Activated CD8-positive, alpha-beta memory T cell treated with anti-CD3 and anti-CD28 coated beads, Interleukin-2, amount 50 U/mL, for 4 hours (primary cell): ENCODE measurements at places on chromosomes 16 and 17.
A peak's percentile ranks its signal among the peaks of the same experiment; 100 is the strongest.

DNA sequence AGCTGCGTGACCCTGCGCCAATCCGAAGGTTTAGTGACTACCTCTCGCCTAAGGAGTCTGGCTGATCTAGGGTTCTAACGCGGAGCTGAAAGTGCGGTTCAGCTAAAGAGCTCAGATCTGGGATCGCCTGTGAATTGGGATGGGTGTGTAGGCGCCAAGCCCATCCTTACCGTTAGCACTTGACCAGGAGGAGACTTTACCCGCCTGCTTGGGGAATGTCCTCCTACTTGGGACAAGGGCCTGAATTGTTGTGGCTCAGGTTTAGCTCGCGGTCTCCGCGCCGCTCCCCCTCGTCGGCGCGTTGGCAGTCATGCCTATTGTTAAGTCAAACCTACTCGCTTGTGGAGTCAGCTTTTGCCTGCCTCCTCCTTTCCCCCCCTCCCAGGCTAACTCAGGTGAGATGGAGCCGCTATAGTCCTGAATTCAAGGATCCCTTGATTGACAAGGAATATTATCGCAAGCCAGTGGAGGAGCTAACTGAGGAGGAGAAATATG is 480 bp downstream of the MRPS7 start:
- no peak for DNase-seq

DNA sequence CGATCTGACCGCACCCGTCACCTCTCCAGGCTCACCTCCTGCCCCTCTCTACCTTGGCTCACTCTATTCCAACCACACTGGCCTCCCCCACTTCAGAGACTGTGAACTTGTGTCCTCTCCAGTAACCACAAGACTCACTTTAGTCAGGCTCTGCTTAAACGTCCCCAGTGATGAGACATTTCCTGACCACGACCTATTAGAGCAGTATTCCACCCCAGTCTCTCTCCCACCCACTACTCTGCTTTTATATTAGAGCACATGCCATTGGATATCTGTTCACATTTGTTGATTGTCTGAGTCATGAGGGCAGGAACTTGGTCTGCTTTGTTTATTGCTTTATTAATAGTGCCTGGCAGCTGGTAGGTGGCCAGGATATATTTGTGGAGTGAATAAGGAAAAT is 20.1 kb downstream of the COX11 start:
- DNase-seq = no peak

DNA sequence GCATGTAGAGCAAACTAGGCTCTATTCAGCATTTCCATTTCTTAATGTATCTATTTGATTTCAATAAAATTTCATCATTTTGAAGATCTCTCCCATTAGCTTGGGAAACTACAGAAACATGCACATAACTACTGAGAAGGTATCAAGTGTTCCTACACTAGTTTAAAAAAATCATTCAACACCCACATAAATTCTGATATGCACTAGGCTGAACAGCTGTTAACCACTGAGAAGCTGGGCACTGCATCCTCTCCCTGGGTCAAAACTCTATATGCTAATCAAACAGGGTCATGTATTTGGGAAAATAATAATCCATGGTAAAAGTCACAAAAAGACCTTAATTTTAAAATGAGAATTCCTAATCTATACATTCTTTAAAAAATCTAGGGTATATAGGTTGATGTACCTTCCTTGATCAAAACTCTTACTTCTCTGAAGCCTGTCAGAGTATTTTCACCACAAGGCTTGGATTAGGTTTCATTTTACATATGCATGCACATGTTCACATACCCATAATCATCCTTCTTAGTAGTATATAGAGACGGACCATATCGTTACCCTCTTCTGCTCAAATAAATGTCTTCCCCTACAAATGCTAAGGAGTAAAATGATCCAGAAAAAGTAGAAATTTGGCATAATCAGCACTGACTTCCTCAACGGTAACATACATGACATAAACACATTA is 57.2 kb downstream of the KANSL1 start:
- no peak for DNase-seq

DNA sequence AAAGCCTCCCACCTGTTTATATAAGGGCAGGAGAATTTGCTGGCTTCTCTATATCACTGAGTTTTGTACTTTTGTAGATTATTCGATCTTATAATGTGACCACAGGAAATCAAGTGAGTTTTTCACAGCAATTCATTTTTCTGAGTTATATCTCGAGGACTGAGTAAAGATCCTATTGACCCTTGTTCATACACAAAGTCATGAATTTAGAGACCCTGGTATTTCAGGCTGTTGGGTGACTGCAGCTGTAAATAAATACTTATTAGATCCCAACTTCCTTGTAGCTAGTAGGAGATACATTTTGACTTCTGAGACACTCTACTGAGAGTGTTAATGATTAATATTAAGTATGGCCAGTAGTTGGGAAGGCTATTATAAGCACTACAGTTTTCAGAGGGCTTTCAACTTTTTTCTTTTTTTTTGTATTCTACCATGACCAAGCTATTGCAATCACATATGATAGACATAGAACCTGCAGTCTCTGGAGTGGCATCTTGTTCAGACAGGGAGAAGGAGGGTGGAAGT is 3.2 kb upstream of the KRT20 start:
- DNase-seq = no peak

DNA sequence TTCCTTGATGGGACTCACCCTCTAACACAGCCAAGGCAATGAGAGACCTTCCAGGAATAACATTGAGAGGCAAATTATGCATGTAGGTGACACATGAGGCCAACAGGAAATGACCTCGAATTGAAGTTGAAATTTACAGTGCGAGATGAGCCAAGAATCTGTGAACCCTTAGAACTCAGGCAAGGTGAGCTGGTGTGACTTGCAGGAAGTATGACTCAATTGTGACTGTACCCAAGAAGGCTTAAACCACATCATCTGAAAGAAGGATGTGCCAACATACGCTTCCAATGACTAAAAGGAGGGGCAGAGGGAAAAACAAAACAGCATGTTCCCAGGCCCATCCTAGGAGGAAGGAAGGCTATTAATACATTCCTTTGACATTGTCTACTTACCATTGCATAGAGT is 44.8 kb downstream of the PITPNC1 start:
- DNase-seq = peak; percentile 40

- DNase-seq = no peak
Observed at GRCh38 chr16:81231014-81231413, 7.5 kb upstream of the BCO1 start.

DNA sequence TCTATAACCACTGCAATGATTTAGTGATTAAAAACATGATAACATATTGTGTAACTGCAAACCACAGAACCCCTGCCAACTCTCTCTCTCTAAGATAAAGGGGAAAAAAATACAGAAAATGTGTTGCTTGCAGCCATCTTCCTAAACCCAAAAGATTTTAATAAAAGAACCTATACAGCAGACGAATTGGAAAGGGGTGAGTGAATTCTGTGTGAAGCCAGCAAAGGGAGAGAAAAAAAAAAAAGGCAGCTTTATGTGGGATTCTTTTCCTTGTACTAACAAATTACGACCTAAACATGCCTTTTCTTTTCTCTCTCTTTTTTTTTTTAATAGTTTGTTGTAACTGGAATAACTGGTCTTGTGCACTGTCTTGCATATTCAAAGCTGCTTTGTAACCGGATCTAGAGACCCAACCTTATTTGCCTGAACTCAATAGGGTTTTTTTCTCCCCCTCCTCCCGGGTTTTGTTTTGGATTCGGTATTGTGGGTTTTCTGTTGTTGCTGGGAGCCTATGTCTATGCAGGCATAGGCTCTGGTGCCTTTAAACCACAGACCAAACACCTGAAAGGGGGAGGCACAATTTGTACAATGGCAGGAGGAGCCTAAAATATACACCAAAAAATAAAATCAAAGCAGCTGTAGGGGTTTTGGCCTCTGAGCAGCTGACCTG is 7.0 kb upstream of the ZFHX3 start:
- no peak for DNase-seq
